ENCODE measurements at places on chromosomes 1 and 21.

DNA sequence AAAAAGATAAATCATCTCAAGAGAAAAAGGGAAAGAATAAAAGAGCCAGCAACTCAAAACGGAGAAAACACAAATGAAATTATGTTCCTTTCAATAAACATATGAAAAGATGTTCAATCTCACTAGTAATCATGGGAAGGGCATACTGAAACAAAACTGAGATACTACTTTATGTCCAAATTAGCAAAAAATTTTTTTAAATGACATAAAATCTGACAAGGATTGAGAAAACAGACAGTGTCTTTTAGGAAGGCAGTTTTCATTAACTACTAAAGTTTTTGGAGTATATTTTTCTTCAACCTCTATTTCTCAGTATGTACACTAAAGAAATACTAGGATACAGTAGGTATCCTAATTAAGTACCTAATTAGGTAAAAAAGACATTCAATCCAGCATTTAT is 73.3 kb downstream of the ARID4B start:
- DNase-seq = no peak

DNA sequence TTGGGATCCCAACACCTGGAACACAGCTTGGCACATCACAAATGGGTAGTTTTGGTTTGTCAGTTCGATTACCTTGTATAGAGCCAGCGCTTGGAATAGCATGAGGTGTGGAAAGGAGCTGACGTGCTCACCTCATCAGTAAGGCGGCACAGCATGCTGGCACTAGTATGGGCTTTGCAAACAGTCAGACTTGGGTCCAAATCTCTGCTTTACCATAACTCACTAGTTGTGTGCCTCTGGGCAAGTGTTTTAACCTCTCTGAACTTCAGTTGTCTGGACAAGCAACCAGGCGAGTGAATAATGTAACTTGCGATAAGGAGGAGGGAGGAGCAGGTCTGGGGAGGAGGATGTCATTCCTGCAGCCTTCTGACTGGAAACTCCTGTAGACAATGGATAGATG is 26.3 kb upstream of the NEK2 start:
- no peak for DNase-seq

- no peak for DNase-seq
These were observed 37.5 kb downstream of the LRRC3 start for GRCh38 chr21:44492567-44493385.

DNA sequence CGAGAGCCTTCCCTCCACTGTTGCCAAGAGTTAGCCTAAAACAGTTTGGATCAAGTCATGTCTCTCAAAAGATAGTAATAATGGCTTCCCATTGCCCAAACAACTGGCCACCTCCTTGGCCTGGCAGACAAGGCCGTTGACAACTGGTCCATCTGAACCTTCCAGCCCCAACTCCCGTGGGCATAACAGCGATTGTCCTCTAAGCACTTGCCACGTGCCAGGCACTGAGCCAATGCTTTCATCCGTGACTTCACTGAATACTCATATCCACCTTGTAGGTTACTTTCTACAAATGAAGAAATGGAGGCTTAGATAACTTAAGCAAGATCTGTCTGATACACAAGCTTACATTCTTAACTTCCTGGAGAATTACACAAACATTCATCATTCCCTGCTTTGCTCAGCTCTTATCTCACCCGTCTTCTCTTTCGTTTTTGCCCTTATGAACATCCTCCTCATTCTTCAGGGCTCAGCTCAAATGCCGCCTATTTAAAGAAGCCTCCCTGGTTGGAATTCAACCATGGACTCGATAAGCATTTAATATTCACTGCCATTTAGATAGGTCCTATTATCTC is 106.4 kb downstream of the KCND3 start:
- no peak for DNase-seq

DNA sequence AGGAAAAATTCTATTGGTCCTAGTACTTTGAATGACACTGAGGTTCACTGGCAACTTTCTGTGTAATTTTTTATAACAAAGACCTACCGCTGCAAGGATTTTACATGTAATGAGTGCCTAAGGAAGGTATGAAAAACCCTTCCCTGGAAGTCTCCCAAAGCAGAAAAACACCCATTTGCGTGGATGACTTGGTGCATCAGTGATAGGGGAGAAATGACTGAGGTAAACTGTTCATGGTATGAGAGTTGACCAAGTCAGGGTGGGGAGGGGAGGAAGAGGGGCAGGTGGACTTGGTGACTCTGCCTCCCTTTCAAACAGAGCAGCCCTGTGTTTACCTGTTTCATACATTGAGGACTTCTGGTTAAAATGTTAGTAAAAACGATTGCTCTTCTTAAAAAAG is 78.8 kb upstream of the IPO9 start:
- no peak for DNase-seq

DNA sequence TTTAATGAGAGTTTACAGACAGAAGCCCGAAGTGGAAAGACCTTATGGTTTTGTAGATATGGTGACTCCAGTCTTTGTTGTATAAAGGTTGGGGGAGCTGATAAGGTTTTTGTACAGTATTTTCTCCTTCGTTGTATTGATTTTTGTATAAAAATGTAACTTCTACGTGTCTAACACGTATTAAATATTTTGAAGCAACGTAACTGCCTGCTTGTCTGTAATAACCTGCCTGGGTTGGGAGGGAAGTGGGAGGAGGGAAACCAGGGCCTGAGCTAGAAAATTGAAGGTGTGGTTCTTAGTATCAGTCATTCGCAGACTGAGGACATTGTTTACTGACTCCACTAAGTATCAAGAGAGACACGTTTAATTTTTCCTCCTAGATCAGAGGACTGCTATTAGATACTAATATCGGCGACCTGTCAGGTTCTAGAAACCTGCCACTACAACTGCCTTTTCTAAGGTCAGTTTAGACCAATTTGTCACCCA is 2.2 kb downstream of the IER5 start:
- no peak for DNase-seq

- no peak for DNase-seq
These were observed 137.4 kb downstream of the FGGY start for GRCh38 chr1:59434336-59434735.

GRCh38 chr21:33760641-33761440 is 118.5 kb downstream of the ITSN1 start:
- DNase-seq = no peak

DNA sequence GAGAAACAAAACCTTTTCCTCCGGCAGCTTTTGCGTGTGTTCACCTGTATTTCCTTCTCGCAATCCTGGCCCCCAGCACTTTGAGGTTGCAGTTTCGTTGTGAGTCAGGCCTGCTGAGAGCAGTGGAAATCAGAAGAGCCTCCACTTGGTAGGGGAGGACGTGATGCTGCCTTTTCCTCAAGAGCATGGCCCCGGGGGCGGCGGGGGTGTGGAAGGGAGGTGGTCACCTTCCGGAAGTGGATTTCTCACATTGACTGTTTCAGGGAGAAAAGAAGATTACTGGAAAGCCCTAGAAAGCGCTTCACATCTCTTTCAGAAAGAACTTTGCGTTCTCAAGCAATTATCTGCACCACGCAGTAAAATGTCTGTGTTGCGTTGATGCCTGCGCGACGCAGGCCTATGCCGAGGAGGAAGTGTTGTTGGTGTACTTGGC is 12.2 kb upstream of the IL10 start:
- peak; percentile 51 for DNase-seq

DNA sequence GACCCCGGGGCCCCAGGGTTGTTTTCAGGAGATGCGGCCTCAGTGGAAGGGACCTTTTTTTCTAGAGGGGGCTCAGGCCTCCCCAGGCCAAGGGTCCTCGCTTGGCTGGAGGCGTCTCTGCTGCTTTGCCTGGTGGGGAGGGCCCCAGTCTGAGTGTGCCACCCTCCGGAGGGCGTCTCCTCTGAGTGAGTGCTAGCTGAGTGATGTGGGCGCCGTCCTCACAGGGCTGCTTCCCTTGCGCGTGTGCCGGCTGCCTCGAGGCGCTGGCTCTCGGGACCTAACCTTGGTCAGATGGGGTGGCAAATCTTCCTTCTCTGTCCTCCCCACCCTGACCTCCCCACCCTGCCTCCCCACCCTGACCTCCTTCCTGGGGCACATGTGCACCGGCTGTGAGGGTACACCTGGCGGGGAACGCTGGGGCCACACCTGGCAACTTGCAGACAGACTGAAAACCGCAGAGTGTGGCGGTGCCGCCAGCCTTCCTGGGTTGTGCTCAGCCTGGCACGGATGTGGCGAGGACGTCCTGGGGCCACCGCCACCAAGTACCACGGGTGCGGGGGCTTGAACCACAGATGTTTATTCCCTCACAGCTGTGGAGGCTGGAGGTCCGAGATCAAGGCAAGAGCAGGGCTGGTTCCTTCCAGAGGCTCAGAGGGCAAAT is 93.0 kb upstream of the TTC34 start:
- no peak for DNase-seq

- DNase-seq = no peak
These were observed 45.5 kb downstream of the UTP25 start for GRCh38 chr1:209873067-209873799.

DNA sequence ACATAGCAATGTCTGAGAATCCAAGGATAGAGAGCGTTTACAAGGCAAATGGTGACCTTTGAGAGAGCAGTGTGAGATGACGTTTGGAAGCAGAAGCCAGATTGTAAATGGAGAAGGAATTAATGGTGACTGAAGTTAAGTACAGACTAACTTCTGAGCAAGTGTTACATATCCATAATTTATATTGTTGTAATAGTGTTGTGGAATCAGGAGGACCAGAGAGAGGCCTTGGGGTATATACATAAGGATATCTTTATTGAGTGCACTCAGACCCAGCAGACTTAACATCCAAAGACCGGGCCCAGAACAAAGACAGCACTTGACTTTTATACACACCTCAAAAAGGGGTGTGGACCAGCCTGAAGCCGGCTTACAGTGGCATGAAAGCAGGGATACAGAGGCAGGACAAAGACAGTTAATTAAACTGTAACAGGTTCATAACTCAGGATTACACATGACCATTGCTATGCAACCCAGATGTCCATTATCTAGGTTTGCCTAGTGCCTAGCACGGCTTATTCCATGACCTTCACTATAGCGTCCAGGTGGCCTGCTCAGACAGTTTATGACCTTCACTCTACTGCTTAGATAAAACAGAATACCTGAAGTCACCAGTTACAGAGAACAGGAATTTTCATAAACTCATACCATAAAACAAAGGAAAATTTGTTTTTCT is 2.7 kb upstream of the MGST3 start:
- no peak for DNase-seq

GRCh38 chr1:217088521-217089284 is 365.5 kb upstream of the ESRRG start:
- DNase-seq = no peak

GRCh38 chr1:107740579-107740978 is 224.4 kb downstream of the VAV3 start:
- DNase-seq = no peak

DNA sequence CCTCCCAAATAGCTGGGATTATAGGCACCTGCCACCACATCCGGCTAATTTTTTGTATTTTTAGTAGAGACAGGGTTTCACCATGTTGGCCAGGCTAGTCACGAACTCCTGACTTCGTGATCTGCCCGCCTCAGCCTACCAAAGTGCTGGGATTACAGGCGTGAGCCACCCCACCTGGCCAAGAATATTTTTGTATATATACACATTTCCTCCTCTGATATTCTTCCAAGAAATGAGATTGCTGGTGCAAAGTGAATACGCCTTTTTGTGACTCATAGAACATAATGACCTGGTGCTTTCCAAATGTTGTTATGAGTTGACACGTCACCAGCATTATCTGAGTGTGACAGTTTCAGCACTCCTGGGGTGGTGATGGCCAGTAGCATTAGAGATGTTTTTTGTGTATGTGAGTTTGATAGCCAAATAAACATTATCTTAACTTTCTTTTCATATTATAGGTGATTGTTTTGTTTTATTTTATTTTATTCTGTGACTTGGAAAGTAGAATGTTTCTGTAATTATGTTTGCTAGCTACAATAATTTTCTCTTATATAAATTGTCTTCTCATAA is 54.9 kb downstream of the KCNK1 start:
- DNase-seq = no peak

GRCh38 chr1:204438628-204439027 is 27.0 kb upstream of the PPP1R15B start:
- no peak for DNase-seq

- DNase-seq = no peak
These were observed 132.0 kb downstream of the FOXD2 start for GRCh38 chr1:47569681-47570470.

DNA sequence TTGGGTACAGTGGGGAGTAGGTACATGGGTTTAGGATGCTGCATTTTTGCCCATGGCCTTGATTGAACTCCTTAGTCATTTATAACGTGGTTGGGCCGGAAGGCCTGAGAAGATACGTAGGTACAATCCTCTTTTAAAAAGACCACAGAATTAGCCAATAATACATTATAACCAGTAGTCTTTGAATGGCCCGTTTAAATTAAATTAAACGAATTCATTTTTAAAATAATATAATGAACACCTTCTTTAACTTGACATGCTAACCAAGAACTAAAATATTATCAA is 20.1 kb upstream of the ADAR start:
- no peak for DNase-seq

DNA sequence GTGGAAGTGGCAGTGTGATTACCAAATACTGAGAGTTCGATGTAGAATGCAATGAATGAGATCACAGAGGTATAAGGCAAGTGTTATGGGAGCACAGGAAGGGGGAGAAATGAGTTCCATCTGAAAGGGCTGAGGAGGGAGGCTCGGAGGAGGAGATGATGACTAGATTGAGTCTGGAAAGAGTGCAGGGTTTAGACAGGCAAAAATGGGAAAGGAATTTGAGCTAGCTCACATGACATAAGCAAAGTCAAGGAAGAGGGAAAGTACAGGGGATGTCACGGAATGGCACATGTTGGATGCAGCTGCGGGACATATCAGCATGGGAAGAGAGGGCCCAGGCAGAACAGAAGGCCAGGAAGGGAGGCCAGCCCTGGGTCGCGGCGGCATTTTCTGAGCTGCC is 132.7 kb downstream of the RUNX1 start:
- no peak for DNase-seq

DNA sequence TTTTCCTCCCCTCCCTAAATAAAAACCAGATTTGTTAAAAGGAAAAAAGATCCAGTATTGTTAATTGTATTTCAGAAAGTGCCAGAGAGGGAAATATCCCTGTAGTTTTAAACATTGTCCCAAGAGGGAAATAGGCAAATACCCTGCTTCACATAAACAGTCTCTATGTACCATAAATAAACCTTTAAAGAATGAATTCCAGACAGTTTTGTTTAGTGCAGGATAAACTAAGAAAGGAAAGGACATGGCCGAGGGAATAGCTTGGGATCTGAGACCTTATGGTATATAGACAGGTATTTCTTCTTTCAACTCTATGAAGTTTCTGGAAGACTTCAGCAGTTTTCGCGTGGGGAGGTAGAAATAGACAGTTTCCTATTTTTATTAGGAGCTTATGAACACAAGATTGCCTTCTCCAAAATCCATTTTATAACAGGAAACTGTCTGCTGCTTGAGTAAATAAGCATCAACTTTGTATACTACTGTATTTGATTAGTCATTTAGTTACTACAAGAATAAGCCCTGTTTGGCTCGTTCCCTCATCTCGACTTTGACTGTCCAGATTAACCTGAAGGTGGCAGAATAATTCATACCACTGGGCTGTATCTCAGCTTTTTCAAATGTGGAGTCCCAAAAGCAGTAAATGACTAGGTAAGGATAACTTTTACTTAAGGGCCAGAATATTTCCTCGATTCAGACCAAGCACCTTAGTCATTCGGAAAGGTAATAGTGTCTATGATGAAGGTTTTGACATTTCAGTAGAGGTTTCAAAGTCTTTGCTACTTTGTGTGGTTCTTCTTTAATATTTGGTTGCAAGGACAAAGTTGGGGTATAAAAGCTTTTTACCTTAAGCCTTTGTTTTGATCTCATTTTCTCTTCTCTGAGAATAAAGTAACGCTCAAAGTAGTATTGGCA is 177.5 kb downstream of the VPS13D start:
- no peak for DNase-seq

All from GM19239 (cell line).